ENCODE measurements at places on chromosomes 12 and 14.

- DNase-seq = peak; percentile 72
Measured at GRCh38 chr14:102694530-102695166, 82.6 kb upstream of the TRAF3 start.

- no peak for DNase-seq
Measured at GRCh38 chr12:54967461-54967860, 17.1 kb downstream of the TESPA1 start.

DNA sequence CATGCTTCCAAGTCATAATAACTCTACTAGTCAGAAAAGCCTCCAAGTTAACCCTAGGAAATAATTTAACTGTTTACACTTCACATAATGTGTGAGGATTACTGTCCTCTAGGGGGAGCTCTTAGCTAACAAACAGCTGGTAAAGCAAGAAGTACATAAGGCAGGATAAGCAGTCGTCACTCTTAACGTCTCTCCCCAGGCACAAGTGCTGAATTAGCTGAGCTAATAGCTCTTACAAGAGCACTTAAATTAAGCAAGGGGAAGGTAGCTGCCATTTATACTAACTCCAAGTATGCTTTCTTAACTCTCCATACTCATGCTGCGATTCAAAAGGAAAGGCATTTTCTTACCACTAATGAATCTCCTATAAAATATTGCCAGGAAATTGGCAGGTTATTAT lies 79.3 kb upstream of the TSPAN11 start:
- DNase-seq = no peak

GRCh38 chr12:106190581-106190980 lies 51.8 kb upstream of the NUAK1 start:
- no peak for DNase-seq

DNA sequence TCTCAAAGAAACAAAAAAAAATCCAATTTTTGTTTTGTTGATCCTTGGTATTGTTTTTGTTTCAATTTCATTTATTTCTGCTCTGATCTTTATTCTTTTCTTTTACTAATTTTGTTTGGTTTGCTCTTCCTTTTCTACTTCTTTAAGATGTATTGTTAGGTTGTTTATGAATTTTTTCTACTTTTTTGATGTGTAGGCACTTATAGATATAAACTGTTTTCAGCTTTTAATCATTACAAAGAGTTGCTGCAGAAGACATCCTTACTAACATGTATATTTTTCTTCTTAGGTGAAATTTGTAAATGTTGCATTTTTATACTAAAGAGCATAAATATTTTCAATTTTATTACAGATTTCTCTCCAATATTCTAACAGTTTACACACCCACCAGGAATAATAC lies 69.8 kb downstream of the KNTC1 start:
- no peak for DNase-seq

GRCh38 chr12:4431866-4432265 lies 13.7 kb downstream of the FGF6 start:
- DNase-seq = no peak

All from dorsolateral prefrontal cortex (tissue), 122 donors.